ENCODE measurements at places on chromosomes 2 and 18. TPM values are rescaled to one million over a fixed set of nuclear protein-coding genes. Genes with fewer than 3 reads are reported as not detected.

DNA sequence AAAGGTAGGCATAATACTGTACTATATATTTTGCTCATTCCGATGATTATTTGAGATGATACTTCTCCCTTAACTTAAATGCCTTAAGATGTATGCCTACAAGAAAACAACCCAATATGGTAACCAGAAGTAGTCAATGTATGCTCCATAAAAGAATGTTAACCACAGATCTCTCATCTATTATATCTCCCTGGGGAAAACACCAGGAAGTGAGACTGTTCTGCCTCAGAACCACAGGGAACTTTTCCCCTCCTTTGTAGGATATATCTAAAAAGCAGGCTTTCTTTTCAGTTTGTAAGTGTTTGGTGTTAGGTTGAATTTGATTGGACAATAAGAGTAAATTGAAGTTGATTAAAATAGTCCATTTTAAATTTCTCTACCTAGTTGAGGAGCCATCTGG lies 1160.5 kb upstream of the NXPH2 start:
- DNase-seq = no peak

- DNase-seq = no peak
Observed at GRCh38 chr2:152529420-152530115, 187.7 kb downstream of the PRPF40A start.

DNA sequence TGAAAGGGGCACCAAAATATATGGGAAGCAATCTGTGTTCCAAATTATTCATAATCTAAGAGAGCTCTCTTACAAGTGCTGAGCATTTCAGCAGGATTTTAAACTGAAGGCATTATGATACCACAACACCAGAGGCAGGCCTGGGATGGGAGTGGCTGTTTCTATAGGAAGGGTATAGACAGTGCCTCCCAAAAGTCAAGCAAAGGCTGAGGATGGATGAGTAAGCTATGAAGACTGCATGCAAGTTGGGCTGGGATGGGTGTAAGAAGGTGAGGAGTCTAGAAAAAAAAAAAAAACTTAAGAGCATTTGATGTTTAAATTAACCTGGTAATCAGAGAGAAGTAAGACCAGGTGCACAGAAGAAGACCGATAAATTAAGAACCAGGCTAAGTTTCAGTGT lies 132.5 kb downstream of the OSR1 start:
- DNase-seq = no peak

DNA sequence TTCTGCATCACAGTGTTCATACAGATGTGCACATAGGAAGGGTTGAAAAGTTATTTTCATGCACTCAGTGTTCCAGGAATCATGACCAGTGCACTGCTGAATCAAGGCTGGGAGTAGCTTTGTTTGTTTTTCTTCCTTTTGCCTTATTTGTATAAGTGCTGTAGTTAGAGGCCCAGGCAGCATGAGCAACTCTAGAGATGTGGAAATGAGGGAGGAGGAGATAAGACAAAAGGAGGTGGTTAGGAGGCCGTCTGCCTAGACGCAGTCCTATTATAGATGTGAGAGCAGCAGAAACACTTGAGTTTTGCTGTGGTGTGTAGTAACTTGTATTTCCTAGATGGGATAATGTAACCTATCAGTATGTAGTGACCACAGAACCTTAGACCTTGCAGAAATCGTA lies 264.3 kb upstream of the RASGRP3 start:
- DNase-seq = no peak

GRCh38 chr2:18238209-18238608 lies 322.2 kb downstream of the RDH14 start:
- no peak for DNase-seq

GRCh38 chr2:49004036-49004626 lies 150.2 kb downstream of the FSHR start:
- no peak for DNase-seq

The RESP18 gene
- not detected for total RNA-seq

The HJURP gene
- 6.6 TPM for total RNA-seq

The CTIF gene
- total RNA-seq = 19.5 TPM

The SERPINB3 gene
- 49.5 TPM for total RNA-seq
